ENCODE measurements at places on chromosomes 11 and 22. TPM values are rescaled to one million over a fixed set of nuclear protein-coding genes. Genes with fewer than 3 reads are reported as not detected.

DNA sequence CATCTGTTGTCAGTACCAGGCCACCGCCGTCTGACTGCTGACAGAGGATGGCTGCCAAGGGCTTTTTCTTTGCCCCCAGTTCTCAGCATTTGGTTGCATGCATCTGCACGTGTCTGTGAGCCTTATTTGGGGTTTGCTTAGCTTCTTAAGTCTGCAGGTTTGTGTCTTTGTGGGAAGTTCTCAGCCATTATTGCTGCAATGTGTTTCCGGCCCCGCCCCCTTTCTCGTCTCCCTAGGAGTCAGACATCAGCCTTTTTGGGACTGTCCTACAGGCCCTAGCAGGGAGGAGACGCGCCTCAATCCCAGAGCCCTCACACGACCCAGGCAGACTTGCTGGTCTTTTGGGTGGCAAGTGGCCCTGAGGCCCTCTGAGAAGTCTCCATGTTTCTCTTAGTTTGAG lies 8.0 kb downstream of the MOB2 start:
- no peak for DNase-seq

DNA sequence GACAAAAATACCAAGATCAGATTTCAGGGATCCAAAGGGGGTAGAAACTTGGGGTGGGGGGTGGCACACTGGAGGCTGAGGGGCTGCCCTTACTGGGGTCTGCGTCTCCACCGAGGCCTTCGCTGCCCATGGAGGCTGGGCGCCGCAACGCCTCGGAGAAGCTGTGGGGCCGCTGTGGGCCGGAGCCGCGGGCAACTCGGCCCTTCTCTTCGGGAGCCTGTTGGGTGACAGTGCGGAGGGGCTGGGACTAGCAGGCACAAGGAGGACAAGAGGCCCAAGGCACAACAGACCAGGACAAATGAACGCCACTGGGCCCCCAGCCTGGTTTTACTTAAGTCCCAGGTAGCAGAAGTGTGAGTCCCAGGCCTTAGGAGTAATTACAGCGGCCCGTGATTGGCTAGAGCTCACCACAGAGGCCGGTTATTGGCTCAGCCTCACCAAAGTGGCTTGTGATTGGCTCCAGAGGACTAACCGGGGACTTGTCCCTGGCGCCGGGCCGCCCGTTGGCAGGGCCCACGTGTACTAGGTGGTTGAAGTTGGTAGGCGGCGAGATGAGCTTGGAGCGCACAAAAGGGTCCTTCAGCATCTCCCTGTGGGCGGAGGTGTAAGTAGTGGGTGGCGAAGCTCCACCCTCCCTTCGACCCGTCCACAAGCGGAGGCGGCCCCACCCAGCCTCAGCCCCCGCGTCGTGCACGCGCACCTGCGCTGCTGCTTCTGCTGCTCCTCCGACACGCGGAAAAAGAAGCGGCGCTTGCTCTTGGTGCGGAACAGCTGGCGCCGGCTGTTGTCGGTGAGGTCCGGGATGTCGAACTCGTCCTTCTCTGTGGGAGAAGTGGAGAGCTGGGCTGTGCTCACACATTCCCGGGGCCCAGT lies 16.5 kb upstream of the MEN1 start:
- no peak for DNase-seq

DNA sequence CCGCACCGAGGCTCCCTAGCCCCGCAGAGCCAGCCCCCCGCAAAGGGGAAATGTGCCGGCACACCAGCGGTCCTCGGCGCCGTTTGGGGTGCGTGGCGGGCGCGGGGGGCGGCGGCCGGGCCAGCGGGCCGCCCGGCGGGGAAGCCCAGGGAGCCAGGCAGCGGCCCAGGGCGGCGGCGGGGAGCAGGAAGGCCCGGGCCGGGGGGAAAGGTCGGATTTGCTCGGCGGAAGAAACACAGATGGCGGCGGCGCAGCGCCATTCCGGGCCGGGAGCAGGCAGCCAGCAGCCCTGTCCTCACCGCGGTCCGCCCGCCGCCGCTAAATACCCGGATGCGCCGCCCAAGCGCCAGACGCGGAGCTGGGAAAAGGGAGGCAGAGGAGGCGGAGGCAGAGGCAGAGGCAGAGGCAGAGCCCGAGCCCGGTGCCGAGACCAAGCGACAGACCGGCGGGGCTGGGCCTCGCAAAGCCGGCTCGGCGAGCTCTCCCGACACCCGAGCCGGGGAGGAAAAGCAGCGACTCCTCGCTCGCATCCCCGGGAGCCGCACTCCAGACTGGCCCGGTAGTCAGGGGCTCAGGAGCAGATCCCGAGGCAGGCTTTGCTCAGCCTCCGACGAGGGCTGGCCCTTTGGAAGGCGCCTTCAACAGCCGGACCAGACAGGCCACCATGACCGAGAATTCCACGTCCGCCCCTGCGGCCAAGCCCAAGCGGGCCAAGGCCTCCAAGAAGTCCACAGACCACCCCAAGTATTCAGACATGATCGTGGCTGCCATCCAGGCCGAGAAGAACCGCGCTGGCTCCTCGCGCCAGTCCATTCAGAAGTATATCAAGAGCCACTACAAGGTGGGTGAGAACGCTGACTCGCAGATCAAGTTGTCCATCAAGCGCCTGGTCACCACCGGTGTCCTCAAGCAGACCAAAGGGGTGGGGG lies 2.6 kb upstream of the GCAT start:
- DNase-seq: peak; percentile 97

DNA sequence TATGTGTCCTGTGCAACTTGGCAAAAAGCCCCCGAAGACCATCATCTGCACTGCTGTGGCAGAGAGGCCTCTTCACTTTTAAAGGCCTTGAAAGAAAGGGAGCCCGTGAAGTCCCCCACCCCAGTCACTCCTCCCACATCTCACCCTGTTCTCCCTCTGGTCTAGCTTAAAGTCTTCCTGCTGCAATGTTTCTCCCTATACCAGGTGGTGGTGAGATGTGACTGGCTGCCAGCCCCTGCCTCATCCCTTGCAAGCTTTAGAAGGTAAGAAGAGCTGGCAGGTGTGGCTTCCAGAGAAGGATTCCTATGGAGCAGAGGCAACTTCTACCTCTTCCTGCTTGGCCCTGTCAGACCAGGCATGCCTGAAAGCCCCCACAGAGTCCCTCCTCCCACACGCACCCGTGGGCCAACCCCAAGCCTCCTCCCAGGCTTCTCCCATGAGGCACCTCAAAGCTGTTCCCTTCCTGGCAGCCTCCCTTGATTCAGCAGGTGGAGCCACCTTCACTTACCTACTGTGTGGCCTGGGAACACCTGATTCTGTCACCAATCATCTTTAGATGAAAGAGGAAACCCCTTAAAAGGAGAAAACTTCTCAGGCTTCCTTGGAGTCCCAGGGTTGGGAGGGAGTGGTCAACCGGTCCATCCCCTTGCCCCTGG lies 4.0 kb upstream of the TRIM29 start:
- no peak for DNase-seq

DNA sequence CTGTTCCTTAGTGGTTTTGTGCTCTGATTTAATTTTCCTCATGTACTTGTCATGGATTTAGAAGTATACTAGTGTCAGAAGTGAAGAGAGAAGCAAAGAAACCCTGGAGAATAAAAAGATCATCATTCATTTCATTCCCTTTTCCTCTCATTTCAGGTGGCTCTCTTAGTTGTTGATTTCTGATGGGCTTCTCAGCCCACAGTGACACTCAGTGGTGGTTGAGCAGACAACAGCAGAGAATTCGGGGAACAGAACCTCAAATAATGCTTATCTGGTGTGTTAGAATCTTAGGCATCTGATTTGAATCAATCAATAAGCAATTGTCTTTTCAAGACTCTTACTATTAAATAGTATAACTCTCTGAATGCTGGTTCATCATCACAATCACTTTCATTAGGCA lies 1289.4 kb downstream of the FAM181B start:
- DNase-seq: no peak

GRCh38 chr22:35649636-35650250 lies 1.5 kb downstream of the APOL6 start:
- DNase-seq: no peak

GRCh38 chr11:73783483-73784020 lies 4.1 kb upstream of the MRPL48 start:
- no peak for DNase-seq

DNA sequence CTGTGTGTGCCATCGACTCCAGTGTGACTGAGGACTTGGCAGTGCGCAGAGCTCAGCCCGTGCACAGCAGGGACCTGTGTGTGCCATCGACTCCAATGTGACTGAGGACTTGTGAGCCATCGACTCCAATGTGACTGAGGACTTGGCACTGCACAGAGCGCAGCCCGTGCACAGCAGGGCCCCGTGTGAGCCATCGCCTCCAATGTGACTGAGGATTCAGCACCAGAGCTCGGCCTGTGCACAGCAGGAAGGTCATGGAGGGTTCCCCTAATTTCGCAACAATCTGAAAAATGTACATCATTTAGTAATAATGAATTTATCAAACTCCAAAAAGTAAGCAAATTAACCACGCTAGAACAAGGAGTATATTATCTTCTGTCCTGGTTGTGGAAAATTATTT lies 348.3 kb upstream of the B3GAT1 start:
- no peak for DNase-seq

- no peak for DNase-seq
Observed at GRCh38 chr22:32024796-32025195, 18.3 kb upstream of the SLC5A1 start.

- no peak for DNase-seq
Observed at GRCh38 chr11:126163074-126163700, 48.3 kb downstream of the RPUSD4 start.

DNA sequence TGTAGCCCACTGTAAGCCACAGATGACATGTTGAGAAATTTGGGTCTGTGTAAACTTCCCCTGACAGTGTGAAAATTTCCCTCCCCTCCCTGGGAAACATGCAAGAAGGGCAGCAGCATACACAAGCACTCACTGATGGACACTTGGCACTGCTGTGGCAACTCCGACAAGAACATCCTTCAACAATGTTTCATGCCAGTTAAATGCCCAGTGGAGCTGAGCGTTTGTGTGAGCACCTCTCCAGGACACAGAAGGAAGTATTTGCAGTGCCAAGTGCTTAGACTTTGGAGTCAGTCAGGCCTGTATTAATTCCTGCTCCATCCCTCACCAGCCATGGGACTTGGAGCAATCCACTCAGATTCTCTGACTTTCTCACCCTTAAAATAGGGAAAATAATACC lies 17.7 kb downstream of the C11orf87 start:
- no peak for DNase-seq

DNA sequence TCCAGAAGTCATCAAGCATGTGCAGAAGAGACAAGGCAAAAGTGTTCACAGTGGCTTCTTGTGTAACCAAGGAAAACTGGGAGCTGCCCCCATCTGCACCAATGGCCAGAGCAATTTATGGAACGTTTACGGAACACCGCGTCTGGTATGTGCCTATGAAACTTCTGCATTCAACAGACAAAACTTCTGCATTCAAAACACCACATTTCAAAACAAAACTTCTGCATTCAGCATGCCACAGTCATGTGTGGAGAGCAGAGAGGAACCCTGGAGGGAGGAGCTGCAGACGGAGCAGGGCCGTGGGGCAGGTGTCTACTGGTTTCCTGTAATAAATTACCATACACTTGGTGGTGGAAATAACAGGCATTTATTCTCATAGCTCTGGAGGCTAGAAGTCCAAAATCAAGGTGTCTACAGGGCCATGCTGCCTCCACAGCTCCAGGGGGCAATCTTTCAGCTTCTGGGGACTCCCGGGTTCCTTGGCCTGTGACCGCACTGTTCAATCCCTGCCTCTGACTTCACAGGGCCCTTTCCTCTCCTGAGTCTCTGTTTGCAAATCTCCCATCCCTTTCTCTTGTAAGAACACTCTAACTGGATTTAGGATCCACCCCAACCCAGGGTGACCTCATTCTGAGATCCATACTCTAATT lies 32.2 kb downstream of the RPL3 start:
- DNase-seq: peak; percentile 73

GRCh38 chr11:123194337-123195187 lies 486 bp downstream of the CLMP start:
- DNase-seq: no peak

DNA sequence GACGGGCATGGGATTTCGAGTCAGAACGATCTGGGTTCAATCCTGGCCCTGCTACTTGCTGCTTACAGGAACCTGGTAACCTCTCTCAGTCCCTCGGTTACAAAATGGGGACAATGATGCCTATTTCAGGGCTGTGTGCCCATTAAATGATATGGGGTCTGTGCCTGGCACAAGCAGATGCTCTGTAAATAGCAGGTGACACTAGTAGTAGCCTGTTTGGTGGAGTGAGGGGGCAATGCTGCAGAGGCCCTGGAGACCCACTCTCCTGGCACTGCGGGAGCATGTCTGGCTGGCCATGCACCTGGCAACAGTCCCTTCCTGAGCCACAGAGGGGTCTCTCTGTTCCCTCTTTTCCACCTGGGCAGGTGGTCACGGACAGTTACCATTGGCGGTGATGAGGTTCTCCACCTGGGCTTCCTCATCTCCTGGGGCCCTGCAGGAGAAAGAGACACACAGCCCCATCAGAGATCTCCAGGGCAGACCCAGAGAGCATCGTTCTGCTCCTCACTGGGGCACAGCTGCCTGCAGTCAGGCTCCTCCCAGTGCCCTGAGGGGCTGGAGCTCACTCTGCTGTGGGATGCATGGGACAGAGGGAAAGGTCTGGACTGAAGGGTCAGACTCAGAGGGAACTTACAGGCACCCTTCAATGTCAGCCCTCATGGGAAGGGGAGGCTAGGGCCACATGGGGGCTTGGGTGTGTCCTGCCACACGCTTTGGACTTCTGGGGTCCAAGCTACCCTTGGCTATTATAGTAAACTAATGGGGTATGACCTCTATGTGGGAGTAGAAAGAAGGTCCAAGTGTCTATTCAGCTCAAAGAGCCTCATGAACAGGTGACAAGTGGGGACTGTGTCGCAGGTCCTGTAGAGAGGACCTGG lies 15.6 kb upstream of the FXYD2 start:
- DNase-seq: peak; percentile 3

DNA sequence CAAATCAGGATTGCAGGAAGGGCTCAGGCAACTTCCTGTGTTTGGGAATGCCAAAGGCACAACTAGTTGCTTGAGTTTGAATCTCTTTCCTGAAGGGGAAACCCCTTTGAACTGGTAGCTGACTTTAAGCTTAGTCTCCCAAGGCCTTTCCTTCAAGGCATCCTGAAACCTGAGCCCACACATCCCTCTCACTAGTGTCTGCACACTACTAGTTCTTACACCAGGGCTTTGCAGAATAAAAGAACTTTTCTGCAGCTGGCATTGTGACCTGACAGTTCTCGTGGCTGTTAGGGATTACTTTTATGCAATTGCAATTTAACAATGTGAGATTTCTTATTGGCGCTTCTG lies 95.4 kb downstream of the EXT2 start:
- DNase-seq: no peak

- no peak for DNase-seq
Observed at GRCh38 chr11:59463190-59463641, 6.5 kb downstream of the OR4D6 start.

The ESAM gene
- total RNA-seq: 11.1 TPM

The DRAP1 gene
- 55.0 TPM for total RNA-seq

The POTEH gene
- total RNA-seq: 3.3 TPM

The P2RY2 gene
- total RNA-seq: 31.5 TPM

The ST14 gene
- total RNA-seq: 401 TPM

The LMO2 gene
- 9.1 TPM for total RNA-seq
